Non-pigmented ciliary epithelial cell (primary cell): ENCODE measurements at places on chromosomes 2 and 18.

DNA sequence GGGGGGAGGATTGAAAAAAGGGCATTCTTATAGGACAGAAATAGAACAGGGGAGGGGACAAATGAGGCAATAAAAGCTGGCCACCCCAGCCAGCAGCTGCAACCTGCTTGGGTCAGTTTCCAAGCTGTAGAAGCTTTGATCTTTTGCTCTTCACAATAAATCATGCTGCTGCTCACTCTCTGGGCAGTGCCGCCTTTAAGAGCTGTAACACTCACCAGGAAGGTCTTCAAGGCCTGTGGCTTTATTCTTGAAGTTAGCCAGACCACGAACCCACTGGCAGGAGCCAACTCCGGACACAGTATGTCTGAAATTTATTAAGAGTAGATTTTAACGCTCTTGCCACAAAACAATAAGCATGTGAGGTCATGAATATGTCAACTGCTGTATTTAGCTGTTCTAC is 649.9 kb upstream of the RAB6C start:
- DNase-seq: no peak

DNA sequence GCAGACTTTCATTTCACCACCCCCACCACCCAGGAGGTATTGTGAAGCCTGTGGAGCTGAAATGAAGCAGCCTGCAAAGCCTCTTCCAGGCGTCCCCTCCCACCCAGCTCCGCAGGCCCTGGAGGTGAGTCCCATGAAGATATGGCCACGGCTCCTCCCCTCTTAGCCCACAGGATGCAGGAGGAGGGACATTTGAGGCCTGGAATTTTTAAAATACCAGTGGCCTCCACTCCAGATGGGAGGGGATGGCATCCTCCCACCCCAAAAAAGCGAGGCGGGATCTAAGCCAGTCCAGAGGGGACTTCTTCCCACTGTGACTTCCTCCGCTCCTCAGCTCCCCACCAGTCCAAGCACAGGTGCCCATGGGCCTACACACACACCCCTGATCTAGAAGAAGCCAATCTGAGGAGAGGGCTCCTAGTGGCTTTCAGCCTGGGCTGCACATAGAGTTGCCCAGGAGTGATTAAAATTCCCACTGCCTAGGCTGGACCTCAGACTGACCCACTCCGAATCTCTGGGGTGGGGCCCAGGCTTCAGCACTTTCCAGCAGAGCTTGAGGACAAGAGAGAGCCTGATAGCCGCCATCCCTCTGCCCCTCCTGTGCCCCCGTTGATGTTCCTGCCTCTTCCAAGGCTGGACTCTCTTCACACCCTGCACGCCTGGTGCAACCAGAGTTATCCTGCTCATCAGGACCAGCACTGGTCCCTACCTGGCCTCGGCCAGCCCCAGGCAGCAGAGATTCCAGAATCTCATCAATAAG is 206.9 kb downstream of the TNS1 start:
- DNase-seq: no peak

DNA sequence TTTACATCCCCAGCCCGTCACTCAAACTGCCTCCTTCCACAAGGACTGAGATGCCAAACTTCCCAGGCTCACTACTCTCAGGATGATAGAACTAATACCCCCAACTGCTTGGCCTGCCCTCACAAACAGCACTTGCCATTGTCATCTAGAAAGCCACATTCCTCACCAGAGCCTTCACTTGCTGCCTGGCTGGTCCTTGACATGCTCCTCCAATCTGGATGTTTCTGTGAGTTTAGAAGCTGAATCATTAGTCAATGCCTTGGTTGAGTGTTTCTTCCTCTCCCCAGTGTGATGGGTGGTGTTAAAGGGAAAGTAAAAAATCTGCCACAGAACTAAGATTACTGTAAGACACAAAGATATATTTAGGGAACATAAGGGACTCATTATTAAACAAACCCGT is 52.5 kb downstream of the MARCHF4 start:
- no peak for DNase-seq

DNA sequence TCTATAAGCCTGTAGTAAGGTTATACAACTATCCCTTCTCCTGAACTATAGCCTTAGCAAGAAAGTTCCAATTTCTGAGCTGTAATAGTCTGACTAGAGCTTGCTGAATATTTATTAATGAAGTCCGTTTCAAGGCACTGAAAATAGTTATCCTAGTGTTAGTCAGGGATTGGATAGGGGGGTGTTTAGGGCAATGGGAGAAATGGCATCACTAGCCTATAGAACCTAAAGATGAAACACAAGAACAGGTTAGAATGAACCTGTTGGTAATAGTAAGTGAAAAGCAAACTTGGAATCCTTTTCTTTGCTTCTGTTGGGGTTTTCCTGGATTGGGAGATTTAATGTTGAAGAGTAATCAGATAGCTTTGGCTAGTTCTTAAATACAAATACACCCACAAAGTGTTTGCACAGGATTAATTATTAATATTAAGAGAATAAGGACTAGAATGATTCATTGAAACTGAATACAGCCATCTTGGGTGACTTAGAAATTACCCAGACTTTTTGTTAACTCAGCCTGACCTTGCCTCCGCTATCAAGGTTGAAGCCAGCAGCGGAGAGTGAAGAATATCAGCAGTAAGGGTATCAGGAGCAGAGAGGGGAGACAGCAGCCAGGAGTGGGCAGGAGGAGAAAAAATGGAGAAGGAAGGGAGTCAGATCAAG is 14.4 kb downstream of the CCNT2 start:
- DNase-seq: no peak

- no peak for DNase-seq
Measured at GRCh38 chr18:79690586-79691482, 11.2 kb downstream of the CTDP1 start.

DNA sequence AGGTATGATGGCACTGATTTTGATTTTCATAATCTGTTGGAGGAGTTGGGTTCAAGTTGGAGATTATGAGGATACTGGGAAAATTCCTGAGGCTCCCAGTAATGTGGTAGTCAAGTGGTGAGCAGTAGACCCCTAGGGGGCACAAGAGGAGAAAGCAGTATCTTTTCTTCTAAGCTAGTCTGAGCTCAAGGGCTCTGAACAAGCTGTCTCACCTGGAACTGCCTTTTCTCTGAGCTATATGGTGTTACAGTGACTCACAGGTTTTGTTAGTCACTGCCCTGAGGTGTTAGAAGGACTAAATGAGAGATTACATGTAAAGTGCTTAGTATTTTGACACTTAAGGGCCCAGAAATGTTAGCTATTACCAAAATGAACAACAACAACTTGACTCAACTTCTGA is 42.2 kb downstream of the CD302 start:
- peak; percentile 31 for DNase-seq

DNA sequence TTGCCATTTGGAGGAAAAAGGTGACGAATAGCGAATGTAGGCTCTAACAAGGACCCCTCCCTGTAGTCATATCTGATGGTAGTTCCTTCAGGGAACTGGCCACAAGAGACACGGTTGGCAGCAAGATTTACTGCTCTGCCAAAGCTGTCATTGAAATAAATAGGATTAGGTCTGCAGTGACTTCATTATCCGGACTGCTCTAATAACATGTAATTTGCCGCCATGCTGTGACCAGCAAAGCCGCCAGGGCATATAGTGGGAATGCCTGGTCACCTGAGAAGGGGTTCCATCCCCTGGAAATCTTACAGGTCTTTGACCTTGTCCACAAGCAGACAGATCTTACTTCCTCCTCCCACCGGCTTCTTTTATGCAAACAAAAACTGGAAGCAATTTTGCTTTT is 59.4 kb upstream of the LAPTM4A start:
- DNase-seq: no peak

- peak; percentile 52 for DNase-seq
Measured at GRCh38 chr18:59823596-59824195, 76.1 kb upstream of the PMAIP1 start.

DNA sequence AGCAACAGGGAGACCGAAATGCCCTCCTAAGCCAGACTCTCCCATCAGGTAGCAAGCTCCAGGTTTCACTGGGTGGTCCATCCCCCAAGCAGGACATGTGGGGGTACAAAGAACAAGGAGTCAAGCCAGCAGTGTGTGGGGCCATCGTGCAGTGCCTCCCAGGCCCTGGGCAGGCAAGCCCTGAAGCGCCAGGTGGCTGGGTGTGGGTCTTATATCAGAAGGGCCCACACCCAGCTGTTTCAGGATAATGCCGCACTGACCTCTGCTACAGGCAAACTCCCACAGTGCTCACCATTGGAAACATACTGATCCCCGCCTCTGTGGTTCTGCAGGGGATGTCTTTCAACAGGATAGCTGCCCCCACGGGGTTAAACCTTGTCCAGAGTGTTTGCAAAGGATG is 174.2 kb upstream of the SMAD2 start:
- no peak for DNase-seq

DNA sequence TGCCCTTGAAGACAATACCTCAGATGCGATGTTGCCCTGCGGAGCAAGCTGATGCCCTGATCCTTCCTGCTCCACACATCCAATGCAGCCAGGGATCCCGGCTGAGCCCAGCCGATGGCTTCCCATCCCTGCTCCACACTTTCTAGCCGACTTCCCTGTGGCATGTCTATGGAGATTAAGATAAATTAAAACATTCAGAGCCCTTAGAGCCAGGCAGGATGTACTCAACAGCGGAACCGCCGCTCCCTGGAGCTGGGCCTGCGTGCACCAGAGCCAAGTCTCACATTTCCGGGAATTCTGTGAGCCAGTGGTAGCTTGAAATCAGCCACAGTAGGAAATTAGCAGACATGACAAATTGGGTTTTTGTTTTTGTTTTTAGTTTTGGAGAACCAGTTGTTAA is 620.6 kb downstream of the GALR1 start:
- DNase-seq: no peak

- DNase-seq: no peak
Measured at GRCh38 chr2:2731101-2731815, 400.2 kb upstream of the MYT1L start.

DNA sequence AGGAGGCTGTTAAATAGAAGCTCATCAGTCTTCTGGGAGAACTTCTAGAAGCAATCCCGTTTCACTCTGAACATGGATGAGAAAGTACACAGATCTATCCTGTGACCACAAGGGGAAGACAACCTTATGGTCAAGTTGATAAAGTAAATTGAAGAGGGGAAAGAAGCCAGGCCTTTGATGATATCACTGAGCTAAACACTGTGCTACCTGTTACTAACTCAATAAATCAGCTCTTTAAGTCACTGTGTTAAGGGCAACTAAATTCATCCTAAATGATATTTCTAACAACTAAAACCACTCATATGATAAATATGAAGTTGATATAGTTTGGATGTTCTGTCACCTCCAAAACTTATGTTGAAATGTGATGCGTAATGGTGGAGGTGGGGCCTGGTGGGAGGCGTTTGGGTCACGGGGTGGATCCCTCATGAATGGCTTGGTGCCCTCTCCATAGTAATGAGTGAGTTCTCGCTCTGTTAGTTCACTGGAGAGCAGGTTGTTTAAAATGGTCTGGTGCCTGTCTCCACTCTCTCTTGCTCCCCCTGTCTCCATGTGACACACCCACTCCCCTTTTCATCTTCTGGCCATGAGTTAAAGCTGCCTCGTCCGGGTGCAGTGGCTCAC is 23.6 kb downstream of the OLA1 start:
- DNase-seq: no peak

DNA sequence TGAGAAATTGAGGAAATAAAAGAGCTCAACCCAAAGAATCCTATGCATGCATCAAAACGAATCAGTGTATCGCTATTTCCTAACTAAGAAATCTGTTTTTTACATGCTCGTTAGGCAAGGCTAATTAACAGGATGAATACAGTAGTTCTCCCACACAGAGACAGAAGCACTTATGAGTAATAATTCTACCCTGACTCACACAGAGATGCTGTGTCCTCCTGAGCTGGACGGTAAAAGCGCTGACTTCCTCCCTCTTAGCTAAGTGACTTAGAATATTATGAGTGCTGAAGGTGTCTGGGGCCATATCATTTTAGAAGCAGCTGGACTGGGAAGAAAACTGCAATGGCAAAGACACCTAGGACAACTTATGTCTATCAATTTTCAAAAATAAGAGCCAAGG is 18.5 kb downstream of the PLEKHM3 start:
- DNase-seq: no peak

DNA sequence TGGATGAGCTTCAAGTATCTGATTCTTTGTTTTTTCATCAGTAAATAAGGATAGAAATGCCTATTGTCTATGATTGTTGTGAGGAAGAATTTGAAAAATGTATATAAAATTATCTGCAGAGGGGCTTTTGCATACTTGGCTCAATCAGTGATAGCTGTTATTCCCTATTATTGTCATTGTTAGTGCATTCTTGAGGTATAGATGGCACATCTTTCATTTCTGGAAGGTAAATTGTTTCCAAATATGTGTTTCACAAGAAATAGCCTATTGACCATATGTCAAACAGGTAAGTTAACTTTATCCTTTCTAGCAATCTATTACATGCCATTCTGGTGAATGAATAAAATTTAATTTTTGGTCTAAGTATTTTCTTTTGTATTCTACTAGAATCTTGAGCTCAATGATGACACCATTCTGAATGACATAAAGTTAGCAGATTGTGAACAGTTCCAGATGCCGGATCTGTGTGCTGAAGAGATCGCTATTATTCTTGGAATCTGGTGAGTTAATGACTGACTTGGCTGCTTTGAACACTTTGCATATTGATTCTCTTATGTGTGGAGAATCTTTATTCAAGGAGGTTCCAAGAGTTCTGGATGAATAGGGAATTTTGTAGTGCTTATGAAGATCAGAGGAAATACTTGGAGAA is 44.2 kb downstream of the TTC27 start:
- DNase-seq: no peak

DNA sequence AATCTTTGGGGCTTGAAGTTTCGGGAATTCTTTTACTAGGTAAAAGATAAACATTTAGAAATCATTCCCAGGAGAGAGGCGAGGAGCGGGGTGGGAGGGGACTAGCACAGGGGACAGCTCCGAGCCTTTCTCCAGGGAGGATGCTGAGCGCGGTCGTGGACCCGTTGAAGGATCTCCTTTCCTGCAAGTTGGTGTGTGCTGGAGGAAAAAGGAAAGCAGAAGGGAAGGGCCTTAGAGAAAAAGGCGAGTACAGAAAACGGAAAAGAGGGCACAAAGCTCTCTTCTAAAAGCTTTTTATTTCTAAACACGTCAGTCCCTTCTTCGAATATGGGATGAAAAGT is 640 bp downstream of the SLC39A6 start:
- no peak for DNase-seq

- no peak for DNase-seq
Measured at GRCh38 chr2:239268082-239268481, 132.7 kb downstream of the HDAC4 start.

GRCh38 chr2:109523121-109523520 is 90.6 kb downstream of the SEPTIN10 start:
- DNase-seq: no peak

- no peak for DNase-seq
Measured at GRCh38 chr2:71882236-71882946, 265.3 kb downstream of the CYP26B1 start.

GRCh38 chr18:22344908-22345670 is 72.6 kb downstream of the CTAGE1 start:
- DNase-seq: no peak
